Mucosa of descending colon (tissue), 3 donors: ENCODE measurements at places on chromosomes 3 and 15. TPM values are rescaled to one million over a fixed set of nuclear protein-coding genes. Genes with fewer than 3 reads are reported as not detected.

- no peak for DNase-seq
These were observed 53.8 kb downstream of the TMEM45A start for GRCh38 chr3:100546020-100546744.

- DNase-seq: no peak
These were observed 12.4 kb downstream of the C3orf20 start for GRCh38 chr3:14687360-14687759.

DNA sequence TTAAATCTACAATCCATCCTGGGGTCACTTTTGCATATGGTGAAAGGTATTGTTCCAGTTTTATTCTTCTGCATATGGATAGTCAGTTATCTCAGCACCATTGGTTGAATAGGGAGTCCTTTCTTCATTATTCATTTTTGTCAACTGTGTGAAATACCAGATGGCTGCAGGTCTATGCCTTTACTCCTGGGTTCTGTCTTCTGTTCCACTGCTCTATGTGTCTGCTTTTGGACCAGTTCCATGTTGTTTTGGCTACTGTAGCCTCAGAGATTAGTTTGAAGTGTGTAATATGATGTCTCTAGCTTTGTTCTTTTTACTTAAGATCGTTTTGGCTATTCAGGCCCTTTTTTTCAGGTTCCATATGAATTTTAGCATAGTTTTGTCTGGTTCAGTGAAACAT lies 795.8 kb downstream of the OTOL1 start:
- no peak for DNase-seq

ADAMTSL3 gene
- total RNA-seq: 2.2 TPM

XCR1 gene
- 0.20 TPM for total RNA-seq

EPHB1 gene
- total RNA-seq: 0.64 TPM
